ENCODE measurements at places on chromosomes 5 and 9. TPM values are rescaled to one million over a fixed set of nuclear protein-coding genes. Genes with fewer than 3 reads are reported as not detected.

The LCP2 gene
- total RNA-seq = 25.5 TPM

The CDX1 gene
- total RNA-seq = not detected

The ALAD gene
- 29.5 TPM for total RNA-seq

The PTGES gene
- 18.9 TPM for total RNA-seq

The OR1J2 gene
- total RNA-seq = not detected

- H3K4me1 ChIP-seq = no peaks in the 10 kb centered on the region
- no peaks in the 10 kb centered on the region for H3K36me3 ChIP-seq
- no peaks in the 10 kb centered on the region for H3K27me3 ChIP-seq
- DNase-seq = no peak
- no peak overlapping the region for H3K4me3 ChIP-seq
- H3K27ac ChIP-seq = no peak overlapping the region
Measured at GRCh38 chr5:122435761-122436160, 123.7 kb downstream of the SNCAIP start.

DNA sequence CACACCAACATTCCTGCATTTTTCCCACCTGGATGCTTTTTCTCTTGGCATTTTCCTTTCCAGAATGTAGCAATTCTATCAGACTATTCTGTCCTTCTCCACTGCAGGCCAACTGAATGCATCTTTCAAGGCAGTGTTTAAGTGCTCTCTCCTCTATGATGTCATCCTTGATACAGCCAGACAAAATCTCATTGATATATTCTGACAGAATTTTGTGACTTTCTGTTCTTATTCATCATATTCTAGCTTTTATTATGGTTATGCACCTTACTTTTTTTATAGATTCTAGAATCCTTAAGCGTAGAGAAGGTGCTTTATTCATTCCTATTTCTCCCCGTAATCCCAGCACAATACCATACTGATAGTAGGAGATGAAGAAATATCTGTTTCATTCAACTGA lies 355.5 kb upstream of the CCNH start:
- no peaks in the 10 kb centered on the region for H3K4me1 ChIP-seq
- DNase-seq = no peak
- H3K36me3 ChIP-seq = no peaks in the 10 kb centered on the region
- no peaks in the 10 kb centered on the region for H3K27me3 ChIP-seq

- no peaks in the 10 kb centered on the region for H3K27me3 ChIP-seq
- H3K4me1 ChIP-seq = no peaks in the 10 kb centered on the region
- no peak overlapping the region for H3K27ac ChIP-seq
- no peak overlapping the region for H3K4me3 ChIP-seq
- no peaks in the 10 kb centered on the region for H3K36me3 ChIP-seq
Measured at GRCh38 chr5:81878333-81878732, 93.5 kb upstream of the ATG10 start.

- no peak overlapping the region for H3K4me3 ChIP-seq
- peaks cover 15% of the 10 kb centered on the region for H3K4me1 ChIP-seq
- DNase-seq = no peak
- H3K36me3 ChIP-seq = no peaks in the 10 kb centered on the region
- no peaks in the 10 kb centered on the region for H3K27me3 ChIP-seq
- no peak overlapping the region for H3K27ac ChIP-seq
Measured at GRCh38 chr9:86978922-86979474, 31.7 kb upstream of the GAS1 start.

The PRLR gene
- total RNA-seq = 13.3 TPM

- H3K4me1 ChIP-seq = no peaks in the 10 kb centered on the region
- H3K27ac ChIP-seq = no peak overlapping the region
- no peaks in the 10 kb centered on the region for H3K27me3 ChIP-seq
- no peaks in the 10 kb centered on the region for H3K36me3 ChIP-seq
- no peak overlapping the region for H3K4me3 ChIP-seq
Measured at GRCh38 chr5:60362158-60362557, 337.8 kb downstream of the DEPDC1B start.

The PCDHGA7 gene
- 5.2 TPM for total RNA-seq

The LCNL1 gene
- 2.0 TPM for total RNA-seq

The CCDC192 gene
- total RNA-seq = not detected

The ANKRD18B gene
- total RNA-seq = 5.9 TPM

GRCh38 chr5:75574791-75575190 lies 36.5 kb upstream of the ANKDD1B start:
- peaks cover 22% of the 10 kb centered on the region for H3K4me1 ChIP-seq
- H3K27ac ChIP-seq = no peak overlapping the region
- H3K27me3 ChIP-seq = no peaks in the 10 kb centered on the region
- no peak overlapping the region for H3K4me3 ChIP-seq

DNA sequence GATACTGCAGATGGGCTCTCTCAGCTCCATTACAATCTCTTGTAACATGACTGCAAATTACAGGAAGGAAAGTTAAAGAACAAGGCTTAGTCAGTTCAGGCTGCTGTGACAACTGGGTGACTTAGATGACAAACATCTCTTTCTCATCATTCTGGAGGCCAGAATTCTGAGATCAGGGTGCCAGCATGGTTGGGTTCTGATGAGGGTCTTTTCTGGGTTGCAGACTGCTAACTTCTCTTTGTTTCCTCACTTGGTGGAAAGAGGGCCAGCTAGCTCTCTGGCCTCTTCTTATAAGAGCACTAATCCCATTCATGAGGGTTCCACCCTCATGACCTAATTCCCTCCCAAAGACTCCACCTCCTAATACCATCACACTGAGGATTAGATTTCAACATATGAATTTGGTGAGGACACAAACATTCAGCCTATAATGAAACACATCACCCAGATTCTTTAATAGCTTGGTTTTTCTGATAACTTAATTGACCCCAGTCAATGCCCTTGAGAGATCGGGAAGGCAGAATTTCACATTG lies 73.6 kb upstream of the MAMDC2 start:
- no peak overlapping the region for H3K4me3 ChIP-seq
- H3K4me1 ChIP-seq = no peaks in the 10 kb centered on the region
- H3K27ac ChIP-seq = no peak overlapping the region
- H3K27me3 ChIP-seq = no peaks in the 10 kb centered on the region
- no peak for DNase-seq

The CTSL gene
- total RNA-seq = 68.0 TPM

GRCh38 chr5:81164476-81164875 lies 68.6 kb upstream of the CKMT2 start:
- H3K27me3 ChIP-seq = no peaks in the 10 kb centered on the region
- no peak for DNase-seq
- no peak overlapping the region for H3K4me3 ChIP-seq
- H3K36me3 ChIP-seq = no peaks in the 10 kb centered on the region
- H3K27ac ChIP-seq = no peak overlapping the region
- no peaks in the 10 kb centered on the region for H3K4me1 ChIP-seq

- no peaks in the 10 kb centered on the region for H3K27me3 ChIP-seq
- no peak overlapping the region for H3K4me3 ChIP-seq
- no peak overlapping the region for H3K27ac ChIP-seq
- no peak for DNase-seq
Measured at GRCh38 chr9:14888272-14888671, 22.0 kb downstream of the FREM1 start.

The CYLC2 gene
- total RNA-seq = not detected

The KCNV2 gene
- total RNA-seq = not detected

The GLT6D1 gene
- not detected for total RNA-seq

The ST8SIA4 gene
- total RNA-seq = 4.2 TPM

The OR1Q1 gene
- total RNA-seq = not detected

- H3K36me3 ChIP-seq = no peaks in the 10 kb centered on the region
- no peak overlapping the region for H3K27ac ChIP-seq
- H3K4me3 ChIP-seq = no peak overlapping the region
- no peak for DNase-seq
- no peaks in the 10 kb centered on the region for H3K27me3 ChIP-seq
- H3K4me1 ChIP-seq = no peaks in the 10 kb centered on the region
Measured at GRCh38 chr9:117796681-117797080, 92.5 kb downstream of the TLR4 start.

- no peak for DNase-seq
- peak overlapping the region; percentile 17 for H3K4me3 ChIP-seq
- peaks cover 14% of the 10 kb centered on the region for H3K4me1 ChIP-seq
- H3K36me3 ChIP-seq = no peaks in the 10 kb centered on the region
Measured at GRCh38 chr5:59799668-59800346, 93.7 kb downstream of the PDE4D start.

DNA sequence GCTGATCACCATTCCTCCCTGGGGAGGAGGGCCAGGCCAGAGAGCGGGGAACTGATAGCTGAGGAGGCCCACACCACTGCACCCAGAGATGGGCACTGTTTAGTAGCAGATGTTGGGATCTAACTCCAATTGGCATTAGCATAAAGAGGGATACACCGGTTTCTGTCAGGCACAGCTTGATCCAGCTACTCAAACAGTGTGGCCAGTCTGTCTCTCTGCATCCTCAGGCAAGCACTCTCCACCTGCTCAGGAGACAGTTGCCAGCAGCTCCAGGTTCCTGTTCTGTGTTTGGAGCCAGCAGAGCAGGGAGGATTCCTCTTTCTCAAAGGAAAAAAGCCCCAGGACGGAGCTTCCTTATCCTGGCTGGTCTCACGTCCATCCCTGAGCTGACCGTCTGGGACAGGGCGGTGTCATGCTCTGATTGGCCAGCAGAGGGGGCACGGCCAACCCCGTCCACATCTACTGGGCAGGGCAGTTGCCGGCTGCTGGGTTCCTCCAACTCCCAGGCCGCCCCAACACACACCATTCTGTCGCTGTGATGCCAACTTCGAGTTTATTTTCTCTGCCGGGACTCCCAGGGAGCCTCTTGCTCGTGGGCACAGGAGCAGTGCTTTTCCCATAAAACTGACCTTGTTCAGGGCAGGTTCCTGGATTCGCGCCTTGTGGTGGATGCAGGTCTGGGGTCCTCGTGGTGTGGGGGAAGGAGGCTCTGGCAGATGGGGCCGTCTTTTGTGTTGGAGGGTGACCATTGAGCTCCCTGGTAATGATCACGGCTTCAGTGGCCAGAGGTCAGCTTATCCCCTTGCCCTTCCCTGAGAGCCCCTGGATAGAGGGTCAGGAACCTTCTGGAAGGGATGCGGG lies 47.9 kb downstream of the COL5A1 start:
- peak overlapping the region; percentile 59 for H3K27ac ChIP-seq
- H3K4me1 ChIP-seq = peaks cover 55% of the 10 kb centered on the region
- no peak for DNase-seq
- no peak overlapping the region for H3K4me3 ChIP-seq

The PPP2R2B gene
- 6.6 TPM for total RNA-seq

DNA sequence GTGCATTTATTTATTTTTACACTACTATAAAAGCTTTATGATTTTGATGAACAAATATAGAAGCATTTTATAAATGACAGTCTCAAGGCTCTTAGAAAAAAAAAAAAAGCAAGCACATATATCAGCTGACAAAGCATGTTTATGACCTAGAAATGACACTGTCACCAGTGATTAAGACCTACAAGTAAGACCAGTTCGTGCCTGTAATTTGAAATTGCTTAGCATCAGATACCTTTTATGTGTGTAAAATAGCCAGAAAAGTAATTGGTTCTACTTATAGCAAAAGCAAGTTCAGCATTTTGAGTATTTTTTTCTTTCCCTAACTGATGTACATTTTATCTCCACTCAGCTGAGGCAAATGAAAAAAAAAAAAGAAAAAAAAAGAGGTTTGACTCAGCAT lies 808.4 kb downstream of the CDH18 start:
- H3K4me1 ChIP-seq = no peaks in the 10 kb centered on the region
- no peaks in the 10 kb centered on the region for H3K36me3 ChIP-seq
- no peak overlapping the region for H3K27ac ChIP-seq
- H3K4me3 ChIP-seq = no peak overlapping the region

The LRRC8A gene
- 110 TPM for total RNA-seq

DNA sequence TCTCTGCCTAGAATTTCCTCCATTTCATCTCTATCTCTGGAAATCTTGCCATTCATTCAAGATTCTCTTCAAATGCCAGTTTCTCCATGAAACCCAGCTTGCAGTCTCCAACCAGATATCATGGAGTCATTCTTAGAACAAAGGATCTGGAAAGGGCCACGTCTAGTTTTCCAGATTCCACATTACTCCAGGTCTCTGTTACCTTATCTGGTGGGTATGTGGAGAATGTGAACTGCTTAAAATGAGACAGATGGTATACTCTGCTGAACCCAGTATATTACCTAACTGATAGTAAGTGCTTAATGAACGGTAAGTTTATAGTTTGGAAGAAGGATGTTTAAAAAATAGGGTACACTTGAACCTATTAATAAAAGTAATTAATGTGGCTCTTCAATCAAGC lies 52.3 kb upstream of the ZSWIM6 start:
- peaks cover 9% of the 10 kb centered on the region for H3K4me1 ChIP-seq
- no peak overlapping the region for H3K4me3 ChIP-seq
- no peak overlapping the region for H3K27ac ChIP-seq

The ECM2 gene
- 10.8 TPM for total RNA-seq

The ACSL6 gene
- total RNA-seq = 0.49 TPM

The BRD8 gene
- total RNA-seq = 34.6 TPM

- no peak overlapping the region for H3K27ac ChIP-seq
- no peaks in the 10 kb centered on the region for H3K36me3 ChIP-seq
- no peak for DNase-seq
- H3K4me1 ChIP-seq = no peaks in the 10 kb centered on the region
- H3K27me3 ChIP-seq = no peaks in the 10 kb centered on the region
Measured at GRCh38 chr5:167208911-167209310, 1082.5 kb upstream of the WWC1 start.

- peaks cover 80% of the 10 kb centered on the region for H3K4me1 ChIP-seq
- no peaks in the 10 kb centered on the region for H3K27me3 ChIP-seq
- H3K36me3 ChIP-seq = no peaks in the 10 kb centered on the region
Measured at GRCh38 chr9:124284237-124284831, 26.6 kb downstream of the NEK6 start.

DNA sequence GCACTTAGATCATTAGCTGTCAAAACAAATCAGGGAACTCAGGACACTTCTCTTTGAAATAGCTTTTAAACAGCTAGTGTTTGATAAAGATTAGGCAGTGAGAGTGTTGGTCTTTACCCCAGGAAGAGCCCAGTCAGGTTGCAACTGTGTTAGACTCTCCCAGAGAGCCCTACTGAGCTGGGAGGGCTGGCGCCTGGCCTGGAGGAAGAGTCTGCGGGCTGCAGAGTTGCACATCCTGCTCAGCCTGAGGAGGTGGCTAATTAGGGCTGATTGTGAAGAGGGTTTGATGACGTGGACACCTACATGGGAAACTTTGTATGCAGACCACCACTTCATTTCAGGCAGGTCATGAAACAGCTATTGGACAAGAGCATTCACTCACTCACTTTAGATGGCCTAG lies 112.0 kb downstream of the TMEM174 start:
- H3K27me3 ChIP-seq = no peaks in the 10 kb centered on the region
- DNase-seq = no peak

GRCh38 chr9:129384491-129385210 lies 206.6 kb upstream of the IER5L start:
- no peak overlapping the region for H3K4me3 ChIP-seq
- H3K27me3 ChIP-seq = no peaks in the 10 kb centered on the region
- DNase-seq = no peak
- no peaks in the 10 kb centered on the region for H3K36me3 ChIP-seq

GRCh38 chr5:78253201-78253600 lies 41.3 kb downstream of the AP3B1 start:
- no peaks in the 10 kb centered on the region for H3K36me3 ChIP-seq
- no peak overlapping the region for H3K27ac ChIP-seq
- H3K27me3 ChIP-seq = no peaks in the 10 kb centered on the region
- no peak overlapping the region for H3K4me3 ChIP-seq
- DNase-seq = no peak

DNA sequence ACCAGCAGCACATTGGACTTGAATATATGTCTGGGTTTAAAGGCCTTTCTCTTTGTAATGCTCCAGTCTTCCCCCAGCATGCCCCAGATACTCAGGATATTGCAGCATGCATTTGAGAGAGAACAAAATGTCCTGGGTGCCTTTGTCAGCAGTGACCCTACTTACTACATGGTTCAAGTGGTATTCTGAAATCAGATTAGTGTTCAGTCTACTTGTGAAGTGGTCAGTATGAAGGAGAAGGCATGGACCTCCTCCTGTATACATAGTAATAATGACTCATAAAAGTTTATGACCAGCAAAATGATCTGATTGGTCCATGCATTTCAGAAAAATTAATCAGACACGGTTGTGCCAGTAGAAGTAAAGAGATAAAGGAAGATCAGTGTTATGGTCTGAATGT lies 25.4 kb downstream of the GPR21 start:
- H3K36me3 ChIP-seq = no peaks in the 10 kb centered on the region
- H3K4me3 ChIP-seq = no peak overlapping the region
- H3K27me3 ChIP-seq = no peaks in the 10 kb centered on the region
- DNase-seq = no peak
- H3K27ac ChIP-seq = peak overlapping the region; percentile 2

Measured in vagina (tissue), 2 donors.